ENCODE measurements at places on chromosomes 7 and 10. TPM values are rescaled to one million over a fixed set of nuclear protein-coding genes. Genes with fewer than 3 reads are reported as not detected.

KCNK18 gene
- polyA plus RNA-seq, result not detected

EVX1 gene
- 2.0 TPM for polyA plus RNA-seq

ABCA13 gene
- polyA plus RNA-seq, result 0.22 TPM

DENND2A gene
- polyA plus RNA-seq, result 16.9 TPM

SRI gene
- 88.1 TPM for polyA plus RNA-seq

PHYHIPL gene
- 0.54 TPM for polyA plus RNA-seq

CALML5 gene
- polyA plus RNA-seq, result not detected

AOC1 gene
- not detected for polyA plus RNA-seq

RADIL gene
- polyA plus RNA-seq, result 8.0 TPM

ZNF804B gene
- polyA plus RNA-seq, result not detected

DNA sequence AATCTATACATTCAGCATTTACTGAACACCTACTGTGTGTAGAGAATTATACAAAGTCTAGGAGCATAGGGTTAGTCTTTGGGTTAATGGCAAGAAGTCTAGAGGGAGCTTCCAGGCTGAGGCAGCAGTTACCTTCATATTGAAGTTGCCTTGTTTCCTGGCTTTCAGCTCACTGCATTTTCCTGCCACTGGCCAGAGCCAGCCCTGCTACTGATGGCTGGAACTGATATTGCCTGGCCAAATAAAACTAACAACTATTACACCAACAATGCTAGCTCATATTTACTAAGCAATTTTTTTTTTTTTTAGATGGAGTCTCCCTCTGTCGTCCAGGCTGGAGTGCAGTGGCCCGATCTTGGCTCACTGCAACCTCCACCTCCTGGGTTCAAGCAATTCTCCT lies 165.7 kb upstream of the ITGB1 start:
- no peak for DNase-seq

- no peak for DNase-seq
Observed at GRCh38 chr7:148733496-148733895, 34.8 kb downstream of the CUL1 start.

DNA sequence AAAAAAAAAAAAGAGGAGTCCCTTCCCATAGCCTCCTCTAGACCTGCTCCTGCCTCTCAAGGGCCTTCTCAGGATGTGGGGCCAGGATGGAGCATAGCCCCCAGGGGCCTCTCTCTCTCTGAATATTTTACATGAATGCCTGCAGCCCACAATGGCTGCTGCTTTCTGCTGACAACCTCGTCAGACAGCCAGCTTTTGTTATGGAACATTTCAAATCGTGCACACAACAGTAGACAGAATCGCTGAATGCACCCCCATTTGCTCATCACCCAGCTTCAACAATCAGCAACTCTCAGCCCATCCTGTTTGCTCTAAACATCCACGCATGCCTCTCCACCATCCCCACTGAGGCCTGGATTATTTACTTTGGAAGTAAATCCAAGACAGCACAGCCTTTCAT lies 5.4 kb downstream of the PLAC9 start:
- DNase-seq, result no peak

DNA sequence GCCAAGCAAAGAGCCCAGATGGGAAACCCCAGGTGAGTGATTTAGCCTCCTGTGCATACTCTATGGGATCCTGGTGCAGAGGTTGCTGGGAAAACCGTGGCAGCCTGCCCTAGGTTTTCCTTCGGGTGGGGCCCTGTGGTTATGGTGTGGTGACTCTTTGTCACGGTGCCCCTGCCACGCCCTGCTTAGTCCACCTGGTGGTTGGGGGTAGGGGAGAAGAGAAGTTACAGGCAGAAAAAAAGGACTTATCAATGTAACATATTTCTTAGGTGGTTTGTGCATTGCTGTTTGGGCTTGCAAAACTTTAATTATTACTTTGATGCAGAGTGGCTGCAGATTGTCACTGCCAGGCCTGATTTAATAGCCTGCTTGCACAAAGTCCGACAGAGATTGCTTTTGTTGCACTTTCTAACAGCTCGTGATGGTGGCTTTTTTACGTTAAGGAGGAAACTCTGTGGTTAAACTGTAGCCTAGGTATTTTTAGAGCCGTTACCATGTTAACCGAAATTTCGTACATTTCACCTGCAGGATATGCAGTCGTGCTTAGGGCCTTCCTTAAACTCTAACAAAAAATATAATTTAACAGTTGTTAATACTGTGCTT lies 197.4 kb downstream of the RNLS start:
- no peak for DNase-seq

DNA sequence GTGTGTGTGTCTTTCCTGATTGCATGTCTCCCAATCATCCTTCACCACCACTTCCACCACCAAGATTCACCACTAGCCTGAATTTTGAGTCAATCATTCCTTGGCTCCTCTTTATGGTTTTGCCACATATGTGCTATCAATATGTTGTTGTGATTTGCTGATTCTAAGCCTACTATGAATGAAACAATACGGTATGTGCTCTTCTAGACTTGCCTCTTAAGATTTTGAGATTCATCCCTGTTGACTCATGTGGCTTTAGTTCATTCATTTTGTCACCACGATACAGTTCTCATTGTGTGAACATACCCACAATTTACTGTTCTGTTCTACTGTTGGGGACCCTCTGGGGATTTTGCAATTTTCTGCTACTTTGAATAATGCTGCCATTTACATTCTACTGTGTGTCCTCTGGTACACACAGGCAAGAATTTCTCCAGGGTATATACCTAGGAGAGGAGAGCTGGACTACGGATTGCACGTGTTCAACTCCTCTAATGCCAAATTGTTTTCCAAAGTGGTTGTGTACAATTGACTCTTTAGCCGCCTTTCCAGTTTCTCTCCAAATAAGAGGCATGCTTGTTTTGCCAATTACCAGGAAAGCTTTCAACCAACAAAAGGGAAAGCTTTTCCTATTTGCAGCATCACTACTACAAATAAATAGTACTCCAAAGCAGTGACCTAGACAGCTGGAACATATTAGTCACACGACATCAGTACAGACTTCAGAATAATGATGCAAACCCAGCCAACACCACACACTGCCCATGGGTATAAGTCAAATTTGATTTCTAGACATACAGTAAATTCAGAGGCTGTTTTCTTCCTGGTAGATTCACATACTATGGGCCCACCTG lies 30.0 kb downstream of the SGMS1 start:
- DNase-seq, result no peak

GRCh38 chr7:2040893-2041270 lies 191.9 kb downstream of the MAD1L1 start:
- DNase-seq, result no peak

DNA sequence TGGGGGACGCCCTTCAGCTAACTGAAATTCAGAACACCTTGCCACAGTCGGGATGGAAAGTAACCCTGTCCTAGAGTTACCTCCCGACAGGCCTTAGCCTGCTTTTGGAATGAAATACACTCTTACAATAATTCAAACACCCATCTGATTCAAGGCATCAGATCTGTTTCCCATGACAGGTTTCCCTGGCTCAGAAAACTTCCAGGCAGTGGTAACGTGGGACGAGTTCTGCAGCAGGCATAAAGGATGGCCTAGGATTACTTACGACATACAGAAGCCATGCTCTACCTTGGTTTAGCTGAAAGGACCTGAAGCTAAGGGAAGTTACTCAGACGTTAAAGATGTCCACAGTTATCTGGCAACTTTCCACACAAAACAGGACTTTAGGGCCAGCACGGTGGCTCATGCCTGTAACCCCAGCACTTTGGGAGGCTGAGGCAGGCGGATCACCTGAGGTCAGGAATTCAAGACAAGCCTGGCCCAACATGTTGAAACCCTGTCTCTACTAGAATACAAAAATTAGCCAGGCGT lies 5.0 kb downstream of the PAXIP1 start:
- DNase-seq, result no peak

DNA sequence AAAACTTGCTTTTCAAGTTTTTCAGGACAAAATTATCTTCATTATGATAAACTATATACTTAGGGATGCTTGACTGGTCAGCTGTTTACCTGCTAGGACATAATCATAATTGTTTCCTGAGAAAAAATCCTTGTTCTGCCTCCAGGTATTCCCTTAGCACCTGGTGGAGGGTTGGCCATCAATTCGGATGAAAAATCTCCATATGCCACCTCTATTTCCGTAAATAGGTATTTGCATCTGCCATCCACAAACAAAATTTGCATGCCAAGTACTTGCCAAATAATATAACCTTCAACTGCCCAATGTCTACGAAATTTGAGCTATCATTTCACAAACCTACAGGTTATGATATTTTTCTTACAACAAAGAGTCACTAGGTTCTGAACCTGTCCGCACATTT lies 126.2 kb downstream of the RNF133 start:
- DNase-seq, result no peak

DNA sequence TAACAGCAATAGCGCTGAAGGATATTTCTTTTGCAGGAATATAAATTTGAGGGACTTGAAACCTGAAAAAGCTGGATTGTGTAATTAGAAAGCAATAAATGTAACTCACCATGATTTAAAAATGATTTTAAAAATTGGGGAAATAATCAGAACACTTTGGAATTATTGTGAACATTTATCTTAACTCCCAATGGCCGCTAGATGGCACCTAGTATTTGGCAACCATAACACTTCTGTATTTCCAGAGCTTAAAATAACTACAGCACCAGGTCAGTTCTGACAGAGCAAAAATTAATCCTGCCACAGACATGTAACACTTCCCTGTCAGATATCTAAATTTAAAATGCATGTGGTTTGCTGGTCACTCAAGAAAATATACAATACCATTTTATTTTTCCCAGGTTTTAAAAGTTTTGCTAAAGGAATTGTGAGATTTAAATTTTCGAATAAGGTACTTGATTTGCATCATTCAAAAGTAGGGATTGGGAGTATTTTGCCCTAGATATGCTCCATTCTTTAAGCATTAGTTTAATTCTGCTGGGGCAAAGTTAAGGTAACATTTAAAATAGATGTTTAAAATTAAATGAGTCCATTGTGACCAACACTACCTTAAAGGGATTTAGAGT lies 144.5 kb downstream of the PPP1R3A start:
- DNase-seq, result peak; percentile 2

- no peak for DNase-seq
Observed at GRCh38 chr7:51023547-51023946, 240.9 kb upstream of the GRB10 start.

DNA sequence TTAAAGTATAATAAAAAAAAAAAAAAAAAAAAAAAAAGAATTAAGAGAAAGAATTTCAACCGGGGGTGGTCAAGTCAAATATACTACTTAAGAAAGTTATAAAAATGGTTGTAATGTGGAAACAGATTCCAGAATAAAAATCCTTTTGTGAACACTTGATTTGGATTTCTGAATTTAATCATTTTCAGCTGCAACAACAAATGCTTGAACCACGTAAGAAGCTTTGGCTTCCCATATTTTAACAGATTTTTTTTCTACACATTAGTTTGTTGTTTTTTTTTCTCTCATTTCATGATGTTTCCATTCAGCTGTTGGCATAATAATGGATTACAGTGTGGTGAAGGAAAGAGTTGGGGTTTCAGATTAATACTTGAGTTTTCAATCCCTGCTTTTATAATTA lies 137.3 kb upstream of the AGR3 start:
- no peak for DNase-seq

DNA sequence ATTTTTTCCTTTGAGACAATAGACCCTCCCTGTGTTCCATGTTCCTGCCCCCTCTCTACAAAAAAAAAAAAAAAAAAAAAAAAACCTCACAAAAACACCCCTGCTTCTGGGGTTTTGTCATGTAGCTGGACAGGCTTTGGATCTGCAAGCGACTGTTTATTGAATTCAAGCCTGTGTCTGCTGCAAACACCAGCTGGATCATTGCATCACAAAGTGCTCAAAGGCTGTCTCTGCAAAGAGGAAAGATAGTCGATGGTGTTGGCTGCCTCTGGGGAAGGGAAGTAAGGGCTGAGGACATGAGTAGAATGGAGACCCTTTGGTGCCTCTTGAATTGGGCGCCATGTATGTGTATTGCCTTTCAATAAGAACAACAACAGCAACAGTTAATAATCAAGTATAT lies 471.2 kb downstream of the PLXNA4 start:
- DNase-seq, result no peak

GRCh38 chr7:22671177-22671879 lies 55.7 kb upstream of the IL6 start:
- no peak for DNase-seq

DNA sequence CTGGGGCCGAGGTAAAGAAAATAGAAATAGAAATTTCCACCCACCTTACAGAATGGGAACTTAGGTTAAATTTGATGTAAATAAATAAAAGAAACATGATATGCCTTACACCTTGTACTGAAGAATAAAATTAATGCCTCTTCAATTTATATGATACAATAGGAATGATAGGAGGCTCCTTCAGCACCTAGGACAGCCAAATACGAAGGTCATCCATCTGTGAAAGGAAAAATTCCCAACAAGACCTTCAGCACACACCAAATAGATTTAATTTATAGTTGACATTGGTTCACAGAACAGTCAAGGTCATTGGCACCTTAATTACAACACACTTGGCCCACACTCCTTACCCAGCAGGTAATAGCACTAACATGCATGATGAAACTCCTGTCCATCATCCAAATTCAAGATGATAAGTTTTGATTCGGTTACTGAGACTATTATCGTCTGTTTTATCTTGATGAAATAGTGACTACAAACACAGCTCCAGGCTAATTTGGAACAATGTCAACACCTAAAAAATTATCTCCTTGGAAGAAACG lies 250.9 kb downstream of the SNX13 start:
- no peak for DNase-seq

DNA sequence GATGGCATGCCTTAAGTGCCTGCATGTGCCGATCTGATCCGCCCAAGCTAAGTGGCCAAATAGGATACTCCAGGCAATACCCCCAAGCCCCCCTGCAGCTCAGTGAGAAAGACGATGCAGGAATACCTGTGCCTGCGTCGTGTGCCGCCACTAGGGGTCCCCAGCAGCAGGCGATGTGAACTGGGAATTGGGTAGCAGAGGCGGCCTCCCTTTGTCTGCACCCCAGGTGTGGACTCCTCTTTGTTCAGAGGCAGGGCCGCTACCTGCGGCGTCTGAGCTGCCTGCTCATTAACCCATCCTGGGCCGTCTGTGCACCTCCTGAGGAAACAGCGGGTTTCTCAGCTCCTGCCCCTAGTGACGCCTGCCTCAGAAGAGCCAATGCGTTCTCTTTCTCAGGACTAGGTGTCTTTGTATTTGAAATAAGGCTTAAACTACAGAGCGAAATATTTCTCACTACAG lies 4.8 kb upstream of the CHN2 start:
- peak; percentile 18 for DNase-seq

GRCh38 chr7:107122486-107122911 lies 46.3 kb upstream of the HBP1 start:
- no peak for DNase-seq

- DNase-seq, result no peak
Observed at GRCh38 chr7:132469681-132470080, 106.6 kb downstream of the PLXNA4 start.

GRCh38 chr7:5284304-5285281 lies 1.9 kb downstream of the SLC29A4 start:
- no peak for DNase-seq

- DNase-seq, result no peak
Observed at GRCh38 chr10:92238586-92239098, 52.2 kb downstream of the CPEB3 start.

All from urinary bladder (tissue), 4 donors.